ENCODE measurements at places on chromosomes 16 and 17.

DNA sequence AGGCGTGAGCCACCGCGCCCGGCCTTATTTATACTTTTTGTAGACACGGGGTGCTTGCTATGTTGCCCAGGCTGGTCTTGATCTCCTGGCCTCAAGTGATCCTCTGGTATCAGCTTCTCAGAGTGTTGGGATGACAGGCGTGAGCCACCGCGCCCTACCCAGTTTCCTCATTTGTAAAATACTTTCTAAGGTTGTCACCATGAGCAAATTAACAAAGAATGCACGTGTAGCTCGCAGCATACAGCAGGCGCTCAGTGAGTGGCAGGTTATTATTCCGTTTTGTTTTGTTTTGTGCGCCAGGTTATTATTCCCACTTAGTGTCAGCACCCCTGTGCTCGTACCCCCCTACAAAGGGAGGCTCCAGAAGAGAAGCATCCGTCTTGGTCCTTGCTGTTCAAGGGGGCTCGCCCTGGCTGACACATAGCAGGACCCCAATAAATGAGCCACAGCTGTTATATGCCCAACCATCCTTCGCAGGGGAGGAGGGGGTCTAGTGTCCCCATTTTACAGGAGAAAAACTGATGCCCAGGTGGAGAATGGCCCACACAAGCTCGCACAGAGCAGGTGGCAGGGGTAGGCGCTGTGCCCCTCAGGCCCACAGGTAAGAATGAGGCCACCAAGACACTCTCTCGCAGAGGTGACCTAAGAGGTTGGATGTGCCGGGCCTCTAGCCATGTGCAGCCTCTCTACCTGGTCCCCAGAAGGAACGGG, 686 bp upstream of the MIEF2 start:
- DNase-seq, result peak; percentile 67

GRCh38 chr16:71430744-71431143, 11.1 kb downstream of the TLE7 start:
- DNase-seq, result no peak

DNA sequence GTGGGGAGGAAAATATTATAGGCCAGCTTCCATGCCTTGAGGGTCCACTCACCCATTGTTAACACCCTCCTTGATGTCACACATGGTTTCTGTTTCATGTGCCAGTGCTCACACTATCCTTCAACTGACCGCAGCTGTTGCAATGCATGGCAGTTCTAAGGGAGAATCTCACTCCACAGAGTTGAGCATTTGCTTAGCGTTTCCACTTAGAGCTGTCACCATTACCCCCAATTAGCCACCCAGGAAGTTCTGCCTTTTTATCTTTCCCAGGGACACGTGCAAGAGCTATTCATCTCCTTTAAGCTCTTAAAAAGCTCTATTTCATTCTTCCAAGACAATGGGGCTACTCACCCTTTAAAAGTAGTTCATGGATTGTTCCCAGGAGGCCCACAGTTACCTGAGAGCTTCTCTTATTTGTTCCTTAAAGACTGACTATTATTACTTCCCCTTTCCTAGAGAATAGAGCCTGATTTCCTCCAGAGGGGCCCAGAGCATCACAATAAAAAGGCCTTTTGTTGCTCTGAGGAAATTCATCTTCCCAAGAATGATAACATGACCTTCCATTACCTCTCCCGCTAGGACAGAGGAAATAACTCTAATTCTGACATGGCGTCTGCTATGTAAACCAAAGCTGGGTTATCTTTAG, 126.8 kb downstream of the CACNG3 start:
- no peak for DNase-seq

DNA sequence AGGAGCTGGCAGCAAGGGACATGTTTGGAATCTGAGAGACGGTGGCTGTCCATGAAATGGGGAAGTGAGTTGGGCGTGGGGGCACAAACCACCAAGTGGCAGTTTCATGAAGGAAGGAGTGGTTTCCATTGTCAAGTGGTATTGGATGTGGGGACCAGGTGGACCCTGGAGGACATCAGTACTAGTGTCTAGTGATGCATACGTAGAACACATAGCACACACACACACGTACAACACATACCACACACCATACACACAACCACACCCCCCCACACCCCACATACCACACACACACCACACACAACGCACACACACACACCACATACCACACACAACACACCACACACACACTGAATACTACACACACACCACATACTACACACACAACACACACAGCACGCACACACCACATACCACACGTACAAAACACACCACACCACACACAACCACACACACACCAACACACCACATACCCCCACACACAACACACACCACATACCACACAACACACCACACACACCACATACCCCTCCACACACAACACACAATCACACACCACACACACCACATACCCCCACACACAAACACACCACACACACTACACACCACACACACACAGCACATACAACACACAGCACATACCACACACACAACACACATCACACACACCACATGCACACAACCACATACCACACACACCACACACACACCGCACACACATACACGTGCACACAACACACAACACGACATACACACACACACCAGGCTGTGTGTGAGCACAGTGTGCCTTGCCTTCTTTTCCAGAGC, 41.1 kb upstream of the GSE1 start:
- no peak for DNase-seq

- DNase-seq, result no peak
Observed at GRCh38 chr16:12747261-12747660, 56.4 kb downstream of the CPPED1 start.

DNA sequence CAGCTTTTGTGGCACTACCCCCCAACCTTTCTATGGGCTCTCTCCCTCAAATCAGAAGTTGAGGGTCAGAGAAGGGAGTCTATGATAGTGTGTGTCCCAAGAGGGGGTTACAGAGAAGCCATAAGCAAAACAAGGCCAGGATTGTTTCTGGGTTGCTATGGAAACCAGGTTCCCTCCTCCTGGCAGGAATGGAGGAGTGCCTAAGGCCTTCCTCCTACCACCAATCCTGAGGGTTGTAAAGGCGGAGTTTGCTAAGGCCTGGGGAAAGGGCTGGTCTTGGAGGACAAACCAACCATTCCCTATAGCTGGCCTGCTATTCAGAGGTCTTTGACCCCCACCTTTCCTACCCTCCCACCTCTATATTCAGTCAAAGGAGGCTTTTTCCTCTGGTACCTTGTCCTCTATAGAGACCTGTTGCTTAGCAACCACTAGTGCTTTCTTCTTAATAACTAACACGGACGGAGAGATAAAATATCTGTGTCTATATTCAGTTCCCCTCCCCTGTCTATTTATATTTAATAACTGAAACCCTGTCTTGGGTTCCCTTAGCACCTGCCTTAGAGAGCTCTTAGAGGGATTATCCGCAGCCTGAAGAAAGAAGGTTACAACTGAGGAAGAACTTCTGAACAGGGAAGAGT, 43.4 kb downstream of the NEUROD2 start:
- peak; percentile 55 for DNase-seq

- peak; percentile 75 for DNase-seq
Observed at GRCh38 chr16:75264999-75265910, 13.8 kb upstream of the BCAR1 start.

GRCh38 chr16:14514967-14515366, 115.1 kb downstream of the PARN start:
- DNase-seq, result no peak

DNA sequence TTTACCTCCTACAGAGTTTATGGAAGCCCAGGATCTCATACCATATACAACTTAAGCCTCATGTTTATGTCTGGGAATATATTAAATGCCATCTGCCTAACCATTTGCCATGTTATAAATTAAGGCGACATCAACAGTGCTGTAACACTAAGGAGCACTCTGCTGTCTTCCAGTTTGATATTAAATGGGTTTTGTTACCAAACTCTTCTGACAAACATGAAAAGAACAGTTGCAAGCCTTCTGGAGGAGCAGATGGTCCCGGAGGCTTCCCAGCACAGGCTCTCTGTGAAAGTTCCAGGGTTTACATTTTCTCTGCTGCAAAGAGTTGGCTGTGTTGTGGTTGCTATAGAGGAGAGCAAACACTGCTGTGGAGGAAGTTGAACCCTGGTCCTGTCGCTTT, 545.3 kb upstream of the SALL1 start:
- DNase-seq, result no peak

DNA sequence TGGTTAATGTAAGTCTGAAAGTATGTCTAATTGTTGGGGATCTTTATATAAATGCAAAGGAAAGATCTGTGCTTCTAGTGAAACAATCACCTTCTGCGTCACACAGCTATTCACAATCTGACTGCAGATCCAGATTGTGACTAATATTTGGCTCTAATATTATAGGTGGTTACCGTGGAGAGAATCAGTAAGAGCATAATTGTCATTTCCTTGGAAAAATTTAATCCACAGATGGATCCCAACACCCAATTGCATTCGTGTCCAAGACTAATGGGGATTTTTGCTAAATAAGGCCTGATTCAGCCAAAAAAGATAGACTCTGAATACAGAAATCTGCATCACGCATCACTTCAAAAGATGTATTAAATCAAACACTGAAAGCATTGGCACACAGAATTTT, 2.7 kb upstream of the KCNJ2 start:
- DNase-seq, result no peak

DNA sequence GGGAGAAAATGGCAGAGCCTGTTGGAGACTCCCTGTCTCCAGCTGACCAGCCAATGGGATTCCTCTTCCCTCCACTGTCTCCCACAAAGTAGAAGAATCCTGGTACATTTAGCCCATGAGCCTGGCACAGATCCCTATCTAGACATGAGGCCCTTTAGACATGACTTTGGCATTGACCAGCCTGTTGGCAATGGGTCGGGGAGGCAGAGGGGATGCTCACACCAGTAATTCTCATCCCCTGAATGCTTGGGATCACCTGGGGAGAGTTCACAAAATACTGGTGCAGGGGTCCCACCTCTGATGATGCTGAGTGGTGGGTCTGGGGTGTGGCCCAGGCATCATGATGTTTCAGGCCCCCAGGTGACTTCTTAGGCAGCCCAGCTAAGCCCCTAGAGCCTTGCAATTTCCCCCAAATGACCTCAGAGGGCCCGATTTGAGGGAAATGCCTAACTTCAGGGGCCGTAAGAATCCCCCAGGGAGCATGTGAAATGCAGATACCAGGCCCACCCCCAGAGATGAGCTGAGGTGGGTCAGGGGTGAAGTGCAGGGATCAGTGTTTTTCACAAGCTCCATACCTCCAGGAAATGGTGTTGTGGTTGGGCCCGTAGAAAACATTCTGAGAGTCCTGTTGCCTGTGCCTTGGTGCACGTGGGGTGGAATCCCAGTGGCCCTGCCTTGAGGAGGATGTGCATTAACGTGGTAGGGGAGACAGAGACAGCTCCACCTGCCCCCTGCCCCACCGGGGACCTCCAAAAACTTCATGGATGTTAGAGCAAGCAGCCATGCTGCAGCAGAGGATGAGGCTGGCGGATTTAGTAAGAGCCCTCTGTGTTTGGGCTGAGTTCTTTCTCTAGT, 42.1 kb downstream of the SNX20 start:
- no peak for DNase-seq

DNA sequence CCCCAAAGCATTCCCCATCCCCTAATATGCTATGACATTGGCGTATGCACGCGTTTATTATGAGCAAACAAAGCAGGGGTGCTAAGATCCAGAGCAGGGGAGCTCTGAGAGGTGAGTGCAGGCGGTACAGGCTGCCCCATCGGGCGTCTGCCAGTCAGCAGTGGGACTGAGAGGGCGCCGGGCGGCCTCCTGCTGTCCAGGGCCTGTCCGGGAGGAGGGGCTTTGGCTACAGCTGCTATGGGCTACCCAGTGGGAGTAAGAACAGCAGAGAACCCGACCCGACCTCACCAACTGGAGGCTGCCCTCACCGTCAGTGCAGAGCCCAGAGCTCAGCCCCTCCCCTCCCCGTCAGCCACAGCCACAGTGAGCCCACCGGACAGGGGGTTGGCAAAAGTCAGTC, 18.5 kb upstream of the AATK start:
- no peak for DNase-seq

GRCh38 chr17:15262291-15263205, 2.6 kb downstream of the PMP22 start:
- DNase-seq, result peak; percentile 23

DNA sequence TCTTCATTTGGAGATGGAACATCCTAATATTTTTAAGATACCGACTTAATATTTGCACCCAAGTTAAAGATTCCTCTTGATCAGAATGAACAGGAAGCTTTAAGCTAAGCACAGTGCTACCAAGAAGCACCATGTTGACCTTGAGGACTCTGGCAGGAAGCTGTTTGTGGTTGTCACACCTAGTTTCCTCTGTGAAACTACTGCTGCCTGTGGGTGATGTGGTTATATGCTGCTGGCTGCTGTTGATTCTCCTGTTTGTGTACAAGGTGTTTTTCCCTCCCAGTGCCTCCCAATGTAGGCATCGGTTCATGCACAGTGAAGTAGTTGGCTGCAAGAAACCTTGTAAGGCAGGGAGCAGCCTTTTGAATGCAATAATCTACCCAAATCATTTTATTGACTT, 23.4 kb downstream of the RBL2 start:
- DNase-seq, result no peak

DNA sequence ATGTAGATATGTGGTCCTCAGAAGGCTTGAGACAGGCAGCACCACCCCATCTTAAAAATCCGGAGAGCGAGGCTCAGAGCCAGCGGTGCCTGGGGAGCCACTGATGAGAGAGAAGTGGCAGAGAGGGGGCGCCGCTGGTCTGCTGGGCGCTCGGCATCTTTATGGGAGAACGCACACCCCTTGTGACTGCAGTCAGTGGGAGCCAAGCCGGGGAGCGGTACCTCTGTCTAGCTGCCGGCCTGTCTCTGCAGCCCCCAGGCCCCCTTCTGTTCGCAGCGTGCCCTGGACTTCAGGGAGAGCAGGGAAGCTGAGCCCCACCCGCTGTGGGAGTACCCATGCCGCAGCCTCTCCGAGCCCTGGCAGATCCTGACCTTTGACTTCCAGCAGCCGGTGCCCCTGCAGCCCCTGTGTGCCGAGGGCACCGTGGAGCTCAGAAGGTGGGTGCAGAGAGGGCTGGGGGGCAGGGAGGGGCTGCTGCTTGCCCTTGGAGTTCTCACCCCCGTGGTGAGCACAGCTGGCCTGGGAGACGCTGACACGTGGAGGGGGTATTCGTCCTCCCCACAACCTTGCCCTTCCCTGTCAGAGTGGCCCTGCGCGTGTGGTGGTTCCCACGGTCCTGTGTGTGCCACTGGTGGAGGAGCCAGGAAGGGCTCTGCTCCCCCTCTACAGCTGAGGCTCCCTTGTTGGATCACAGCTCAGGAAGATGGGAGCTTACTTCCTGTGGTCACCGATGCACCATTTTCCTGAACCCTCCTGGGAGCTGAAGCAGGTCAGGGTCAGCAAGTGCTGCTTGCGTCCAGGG, 44.8 kb downstream of the PRMT7 start:
- DNase-seq, result no peak

Data from Calu3 (cell line).